ENCODE measurements at places on chromosomes 7 and 10.

DNA sequence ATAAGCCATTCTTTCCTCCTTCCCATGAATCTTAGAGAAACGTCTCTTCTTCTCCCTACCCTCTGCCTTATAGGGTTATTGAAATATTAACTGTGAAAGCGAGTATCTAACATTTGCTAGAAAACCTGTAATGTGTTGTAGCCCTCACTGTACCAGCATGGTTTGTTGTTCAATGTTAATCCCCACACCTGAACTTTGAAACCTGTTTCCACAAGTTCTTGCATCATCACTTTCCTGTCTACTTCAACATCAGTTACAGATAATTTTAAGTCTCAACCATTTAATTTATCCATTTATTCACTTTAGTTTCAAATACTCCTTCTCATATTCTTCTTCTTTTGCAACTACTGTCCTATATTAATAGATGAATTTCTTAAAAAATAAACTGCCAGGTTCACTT is 148.2 kb downstream of the ETV1 start:
- DNase-seq = no peak

DNA sequence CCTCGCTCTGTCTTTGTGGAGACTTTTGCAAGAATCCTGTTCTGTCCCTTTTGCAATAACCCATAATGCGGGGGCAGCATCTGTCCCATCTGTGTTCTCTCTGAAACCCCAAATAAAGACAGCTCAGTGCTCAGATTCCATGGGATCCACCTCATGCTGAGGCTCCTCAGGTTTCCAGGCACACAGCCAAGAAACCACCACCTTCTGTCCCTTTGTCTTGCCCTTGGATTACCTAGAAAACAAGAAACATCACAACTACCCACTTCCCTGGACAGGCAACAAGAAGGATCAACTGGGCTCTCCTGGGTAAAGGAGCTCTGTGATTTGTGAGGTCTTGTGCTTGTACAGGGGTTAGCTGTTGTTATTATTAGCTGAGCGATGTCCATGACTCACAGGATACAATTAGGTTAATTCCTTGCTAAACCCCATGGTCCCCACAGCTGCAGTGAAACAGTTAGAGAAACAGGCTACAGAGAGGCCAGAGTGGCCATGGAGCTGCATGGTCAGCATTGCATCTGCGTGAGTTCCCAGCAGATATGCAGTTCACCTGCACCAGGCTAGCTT is 50.2 kb downstream of the CXCL12 start:
- DNase-seq = no peak

- peak; percentile 73 for DNase-seq
Measured at GRCh38 chr10:127899766-127900387, 7.0 kb upstream of the PTPRE start.

GRCh38 chr7:138257459-138258196 is 181.4 kb downstream of the AKR1D1 start:
- peak; percentile 89 for DNase-seq

DNA sequence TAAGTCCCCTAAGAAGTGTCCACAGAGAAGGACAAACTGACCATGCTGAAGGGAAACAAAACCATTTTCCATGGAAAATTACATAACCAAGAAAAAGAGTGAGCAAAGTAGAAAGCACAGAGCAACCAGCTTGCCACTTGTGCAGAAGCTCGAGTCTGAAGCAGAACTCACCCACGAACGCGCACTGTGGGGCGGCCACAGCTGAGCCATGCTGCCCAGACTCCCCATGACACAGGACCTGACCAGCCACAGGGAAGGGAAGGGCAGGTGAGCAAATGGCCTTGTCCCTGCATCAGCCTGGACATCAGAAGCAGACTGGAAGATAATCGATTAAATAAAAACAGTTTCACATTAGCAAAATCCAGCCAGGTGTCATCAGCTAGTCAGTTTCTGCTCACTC is 95.7 kb downstream of the TCERG1L start:
- no peak for DNase-seq

DNA sequence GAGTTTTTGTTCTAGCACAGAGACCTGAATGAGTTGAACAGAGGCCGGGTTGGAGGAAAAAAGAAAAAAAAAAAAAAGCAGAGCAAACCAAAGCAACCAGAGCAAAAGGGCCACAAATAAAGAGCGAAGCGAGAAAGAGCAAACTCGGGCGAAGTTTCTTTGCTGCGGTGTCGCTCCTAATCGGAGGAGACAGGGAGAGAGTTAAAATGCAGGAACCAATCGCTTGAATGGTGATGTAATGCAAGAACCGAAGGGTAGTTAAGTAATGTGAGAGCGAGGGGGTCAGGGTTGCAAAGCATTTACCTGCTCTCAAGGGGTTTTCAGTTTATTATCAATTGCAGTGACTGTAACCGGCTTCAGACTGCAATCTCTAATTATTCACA is 271.7 kb downstream of the TRIL start:
- no peak for DNase-seq

GRCh38 chr7:101555269-101555920 is 73.7 kb downstream of the MYL10 start:
- no peak for DNase-seq

GRCh38 chr7:139430443-139430842 is 53.0 kb downstream of the KLRG2 start:
- no peak for DNase-seq

DNA sequence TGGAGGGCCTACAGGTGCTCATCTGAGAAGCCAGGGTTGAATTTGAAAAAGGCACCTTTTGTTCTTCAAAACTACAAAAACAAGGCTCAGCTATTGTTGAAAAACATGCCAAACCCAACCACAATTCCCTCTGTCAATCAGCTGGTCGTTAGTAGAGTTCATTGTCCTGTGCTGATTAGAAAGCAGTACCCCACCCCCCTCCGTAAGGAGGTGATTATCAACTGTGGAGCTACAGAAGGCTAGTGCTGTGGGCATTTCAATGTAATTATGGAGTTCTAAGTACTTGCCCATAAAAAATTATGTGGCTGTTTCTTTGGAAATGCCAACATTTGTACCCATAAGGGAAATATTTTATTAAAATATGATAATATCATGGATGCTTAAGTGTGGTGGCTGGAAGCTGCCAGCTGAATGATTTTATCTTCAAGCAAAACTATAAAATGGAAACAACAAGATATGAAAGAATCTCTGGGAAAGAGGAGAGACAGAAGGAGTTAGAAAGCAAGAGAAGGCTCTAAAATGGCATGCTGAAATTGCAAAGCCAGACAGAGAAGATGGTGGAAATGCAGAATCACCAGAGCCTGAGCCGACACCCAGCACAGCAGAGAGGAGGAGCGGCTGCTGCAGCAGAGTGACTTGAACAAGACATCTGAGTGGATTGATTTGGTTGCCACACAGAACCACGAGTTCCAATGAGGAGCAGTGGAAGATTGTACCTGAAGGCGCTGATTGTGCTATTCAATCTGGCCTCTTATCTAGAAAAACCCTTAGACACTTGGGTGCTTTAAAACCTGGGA is 179.5 kb upstream of the LRGUK start:
- no peak for DNase-seq

DNA sequence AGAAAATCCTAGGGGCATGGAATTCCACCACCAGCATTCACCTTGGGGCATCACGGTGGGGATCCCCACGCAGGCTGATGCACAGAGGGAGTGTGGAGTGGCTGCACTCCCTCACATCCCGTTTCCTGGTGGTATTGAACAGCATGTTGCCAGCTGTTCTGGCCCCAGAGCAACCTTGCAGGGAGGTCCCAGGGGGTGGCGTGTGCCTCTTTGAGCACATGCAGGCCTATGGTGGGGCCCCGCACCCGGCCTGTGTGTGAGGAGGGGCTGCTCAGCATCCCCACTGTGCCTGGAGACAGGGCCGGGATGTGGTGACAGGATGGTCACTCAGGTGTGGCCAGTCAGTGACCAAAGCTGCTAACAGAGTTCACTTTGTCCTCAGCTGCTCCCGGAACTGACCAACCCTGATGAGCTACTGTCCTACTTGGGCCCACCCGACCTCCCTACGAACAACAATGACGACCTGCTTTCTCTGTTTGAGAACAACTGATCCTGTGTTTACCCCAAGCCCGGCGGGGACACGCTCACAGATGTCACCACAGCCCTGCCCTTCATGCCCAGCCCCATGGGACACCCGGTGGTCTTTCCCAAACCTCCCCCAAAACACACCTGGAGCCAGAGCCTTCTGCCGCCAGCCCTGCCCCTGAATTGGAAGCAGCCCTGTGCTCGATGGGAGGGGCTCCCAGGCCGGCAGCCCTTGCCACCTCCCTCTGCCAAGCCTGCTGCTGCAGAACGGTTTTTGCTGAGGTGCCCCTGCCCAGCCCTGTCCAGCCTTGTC is 18.7 kb downstream of the ZMIZ2 start:
- no peak for DNase-seq

GRCh38 chr10:79262131-79262530 is 85.1 kb upstream of the PPIF start:
- no peak for DNase-seq

GRCh38 chr7:46301677-46302076 is 380.6 kb upstream of the IGFBP3 start:
- no peak for DNase-seq

DNA sequence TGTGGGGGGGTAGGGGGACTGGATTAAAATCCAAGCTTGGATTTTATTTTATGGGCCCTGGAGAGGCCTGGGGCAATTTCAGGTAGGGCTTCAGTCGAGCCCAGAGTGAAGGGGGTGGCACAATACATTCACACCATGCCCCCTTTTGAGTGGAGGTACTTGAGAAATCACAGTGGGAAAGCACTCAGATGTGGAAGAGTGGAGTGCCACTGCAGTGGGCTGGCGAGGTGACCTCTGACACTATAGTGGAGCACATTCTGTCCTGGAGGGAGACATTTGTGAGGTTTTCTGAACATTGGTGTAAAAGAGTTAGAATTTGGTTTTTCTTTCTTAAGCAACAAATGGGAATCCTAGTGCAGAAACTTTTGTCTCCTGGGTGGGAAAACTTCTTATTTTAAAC is 143.2 kb downstream of the WNT2 start:
- no peak for DNase-seq

DNA sequence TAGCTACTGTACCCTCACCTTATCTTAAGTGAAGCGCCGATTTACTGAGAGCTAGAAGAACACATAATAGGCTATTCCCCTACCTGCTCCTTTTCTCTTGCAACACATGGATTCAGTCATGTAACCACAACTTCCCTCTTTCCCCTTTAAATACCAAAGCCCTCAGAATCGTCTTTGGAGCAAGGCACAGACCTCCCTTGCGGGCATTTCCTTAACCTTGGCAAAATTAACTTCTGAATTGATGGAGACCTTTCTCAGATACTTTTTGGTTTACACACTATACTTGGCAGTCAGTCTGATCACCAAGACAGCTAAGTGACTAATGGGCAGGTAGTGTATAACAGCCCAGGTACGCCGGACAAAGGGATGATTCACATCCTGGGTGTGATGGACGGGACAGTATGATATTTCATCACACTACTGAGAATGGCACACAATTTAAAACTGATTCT is 72.7 kb upstream of the SEC61G start:
- peak; percentile 65 for DNase-seq

DNA sequence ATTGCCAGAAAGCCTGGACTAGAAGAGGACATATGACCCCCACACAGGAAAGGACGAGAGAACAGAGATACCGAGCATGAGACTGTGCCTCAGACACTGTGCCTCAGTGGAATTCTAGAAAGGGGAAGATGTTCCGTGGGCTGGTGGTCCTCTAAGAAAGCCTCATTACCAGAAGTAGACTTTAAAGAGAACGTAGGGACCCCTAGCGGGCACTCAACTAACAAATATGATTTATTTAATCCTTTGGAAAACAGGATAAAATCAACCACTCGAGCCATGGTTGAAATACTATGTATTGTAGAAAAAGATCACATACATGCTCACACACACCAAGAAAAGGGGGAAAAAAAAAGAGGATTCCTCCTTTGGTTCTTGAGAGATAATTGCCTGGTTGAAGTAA is 701.2 kb upstream of the SORCS1 start:
- no peak for DNase-seq

GRCh38 chr7:18778594-18778993 is 283.0 kb downstream of the HDAC9 start:
- DNase-seq = no peak

GRCh38 chr10:122530177-122530576 is 30.4 kb upstream of the DMBT1 start:
- DNase-seq = no peak

DNA sequence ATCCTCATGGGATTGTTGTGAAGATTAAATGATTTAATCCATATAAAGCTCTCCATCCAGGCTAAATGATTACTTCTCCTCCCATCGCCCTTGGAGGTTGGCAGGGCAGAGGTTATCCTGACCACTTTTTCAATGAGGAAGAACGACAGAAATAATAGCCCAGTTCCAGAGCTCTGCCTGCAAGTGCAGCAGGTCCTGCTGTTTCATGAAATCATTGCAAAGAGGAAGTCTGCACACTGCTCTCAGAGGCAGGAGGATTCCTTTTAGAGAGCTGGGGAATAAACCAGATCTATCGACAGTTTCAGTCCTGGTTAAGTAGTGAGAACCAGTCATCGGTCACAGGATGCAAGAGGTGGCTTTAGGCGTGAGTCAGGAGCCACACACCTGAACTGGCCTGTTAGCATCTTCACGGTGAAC is 25.0 kb upstream of the CDH23 start:
- DNase-seq = peak; percentile 86

- no peak for DNase-seq
Measured at GRCh38 chr10:86066696-86067095, 299.9 kb downstream of the GRID1 start.
